ENCODE measurements at places on chromosomes 5 and 9. TPM values are rescaled to one million over a fixed set of nuclear protein-coding genes. Genes with fewer than 3 reads are reported as not detected.

GRCh38 chr5:137858223-137858916 is 9.3 kb upstream of the MYOT start:
- no peak for DNase-seq

DNA sequence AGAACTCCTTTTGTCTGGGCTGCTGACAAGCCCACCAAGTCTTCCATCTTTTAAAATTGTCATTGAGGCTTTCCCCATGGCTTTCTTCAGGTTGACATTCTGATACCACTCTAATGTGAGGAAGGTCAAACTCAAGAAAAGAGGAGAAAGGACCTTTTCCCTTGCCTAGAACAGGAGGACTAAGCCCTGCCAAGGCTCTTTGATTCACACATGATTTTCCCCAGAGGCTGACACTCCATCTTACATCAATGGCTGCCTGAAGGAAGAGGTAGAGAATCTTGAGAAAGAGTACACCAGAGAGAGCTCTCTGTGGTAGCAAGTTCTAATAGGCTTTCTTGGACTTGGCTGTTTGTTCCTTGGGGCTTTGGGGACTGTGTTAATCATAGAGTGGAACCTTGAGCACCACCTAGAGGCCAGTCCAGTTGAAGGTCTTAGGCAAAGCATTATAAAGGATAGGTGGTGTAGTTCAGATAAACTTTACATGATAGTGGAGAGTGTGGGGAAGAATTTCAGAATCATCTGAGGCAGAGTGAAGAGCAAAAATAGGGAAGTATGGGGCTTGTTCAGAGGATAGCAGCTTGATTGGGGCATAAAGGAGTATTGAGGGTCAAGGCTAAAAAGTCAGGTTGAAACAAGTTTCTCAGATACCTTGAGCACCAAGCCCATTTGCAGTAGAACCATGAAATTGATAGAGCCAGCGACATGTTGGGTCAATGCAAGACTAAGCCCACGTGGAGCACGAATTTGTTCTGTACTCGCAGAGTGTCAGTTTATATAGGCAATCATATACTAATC is 36.7 kb downstream of the NDFIP1 start:
- peak; percentile 81 for DNase-seq

DNA sequence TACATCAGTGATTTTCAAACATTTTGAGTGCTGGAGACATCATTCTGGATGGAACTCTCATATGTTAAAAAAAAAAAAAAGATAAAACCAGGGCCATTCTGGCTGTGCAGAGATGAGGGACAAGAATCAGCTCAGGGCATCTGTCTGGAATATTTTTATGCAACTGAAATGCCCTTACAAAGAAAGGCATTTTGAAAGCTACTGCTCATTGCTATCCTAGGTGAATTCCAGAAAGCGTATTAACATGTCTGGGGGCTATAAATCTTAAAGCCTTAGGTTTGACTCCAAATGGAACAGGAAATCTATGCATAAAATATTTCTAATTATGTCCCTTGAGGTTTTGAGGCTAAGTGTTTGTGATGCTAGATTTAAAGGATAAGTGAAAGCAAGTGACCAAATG is 14.9 kb upstream of the PCSK1 start:
- no peak for DNase-seq

SPATA31E1 gene
- not detected for total RNA-seq

DNA sequence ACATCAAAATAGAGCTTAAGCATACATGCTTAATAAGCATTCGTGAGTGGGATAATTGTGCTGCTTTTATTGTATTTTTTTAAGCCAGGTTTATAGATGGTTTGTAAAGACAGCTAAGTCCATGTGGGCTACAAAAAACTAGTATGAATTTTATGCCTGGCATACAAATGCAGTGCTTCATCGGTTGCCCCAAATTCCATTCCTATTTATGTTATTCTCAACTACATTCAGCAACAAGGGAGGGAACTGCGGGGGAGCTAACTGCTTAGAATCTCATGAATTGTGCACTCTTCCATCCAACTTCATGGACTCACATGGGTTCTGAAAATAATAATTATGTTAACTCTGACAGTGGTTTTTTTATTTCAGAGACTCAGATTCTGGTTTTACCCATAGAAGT is 199.2 kb downstream of the FAM170A start:
- no peak for DNase-seq

GRCh38 chr9:129160712-129161533 is 17.1 kb downstream of the IER5L start:
- DNase-seq = no peak

GRCh38 chr5:115214541-115214940 is 44.8 kb upstream of the TRIM36 start:
- no peak for DNase-seq

- no peak for DNase-seq
These were observed 34.7 kb downstream of the ADAM19 start for GRCh38 chr5:157540707-157541446.

DNA sequence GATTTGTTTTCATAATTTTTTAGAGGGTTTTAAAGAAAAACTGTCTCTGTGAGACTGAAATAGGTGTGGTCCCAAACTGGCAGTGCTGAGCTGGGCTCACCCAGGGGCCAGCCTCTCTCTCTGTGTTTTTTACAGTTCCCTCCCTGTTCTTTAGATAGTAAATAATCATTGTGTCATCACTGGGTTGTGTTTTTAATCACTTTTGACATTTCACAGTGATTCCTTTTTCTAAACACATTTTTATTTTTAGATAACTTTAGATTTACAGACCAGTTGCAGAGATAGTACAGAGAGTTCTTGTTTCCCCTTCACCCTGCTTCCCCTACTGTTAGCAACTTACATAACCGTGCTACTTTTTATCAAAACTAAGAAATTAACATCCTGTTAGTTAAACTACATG is 44.4 kb downstream of the MAP1B start:
- no peak for DNase-seq

SLC22A4 gene
- total RNA-seq = 0.28 TPM

DNA sequence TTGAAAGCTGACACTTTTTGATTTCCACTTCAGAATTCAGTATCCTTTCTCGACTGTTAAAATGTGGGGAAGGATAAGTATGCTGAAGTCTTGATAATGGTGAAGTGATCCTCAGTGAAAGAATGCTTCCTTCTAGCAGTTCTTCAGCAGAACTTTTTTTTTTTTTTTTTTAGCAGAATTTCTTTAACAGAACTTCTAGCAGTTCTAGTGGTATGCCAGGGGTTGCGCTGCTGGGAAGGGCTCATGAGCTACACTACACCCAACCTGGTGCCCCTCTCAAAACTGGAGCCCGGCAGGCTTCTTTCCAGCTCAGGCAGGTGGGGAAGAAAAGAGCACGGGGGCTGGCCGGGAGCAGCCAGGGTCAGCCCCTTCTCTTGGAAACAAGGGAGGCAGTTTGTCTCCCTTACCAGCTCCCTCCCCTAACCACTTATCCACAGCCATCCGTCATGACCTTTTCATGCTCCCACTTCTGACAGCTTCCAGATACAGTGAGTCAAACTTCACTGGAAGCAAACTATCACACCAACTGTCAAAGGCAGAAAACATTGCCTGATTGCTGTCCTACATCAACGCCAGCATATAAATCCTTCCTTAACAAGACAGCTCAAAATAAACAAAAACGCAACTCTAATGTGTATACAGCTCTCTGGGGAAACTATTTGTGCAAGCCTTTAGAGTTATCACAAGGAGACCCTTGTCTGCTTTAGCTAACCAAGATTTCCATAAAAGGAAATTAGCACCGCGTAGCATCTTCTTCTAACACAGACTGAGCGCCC is 211.5 kb downstream of the GAPVD1 start:
- peak; percentile 31 for DNase-seq

GRCh38 chr5:174589599-174589998 is 134.8 kb upstream of the MSX2 start:
- no peak for DNase-seq

DNA sequence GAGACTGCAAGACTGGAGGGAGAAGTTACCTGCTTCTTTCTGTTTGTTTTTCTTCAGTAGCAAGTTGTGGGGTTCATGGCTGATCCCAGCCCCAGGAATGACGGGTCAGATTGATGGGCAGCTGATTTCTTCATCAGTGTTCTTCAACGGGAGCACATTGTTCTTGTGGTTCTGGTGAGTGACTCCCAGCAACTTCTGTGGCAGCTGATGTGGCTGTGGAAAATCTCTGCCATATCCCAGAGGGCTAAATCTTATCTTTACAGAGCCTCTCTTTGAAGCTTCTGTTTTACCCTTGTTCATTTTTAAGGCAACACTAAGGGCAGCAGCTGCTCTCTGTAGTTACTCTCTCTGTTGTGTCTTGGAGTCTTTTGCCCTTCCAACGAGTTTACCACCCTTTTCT is 710.3 kb downstream of the PRELID2 start:
- DNase-seq = no peak

DNA sequence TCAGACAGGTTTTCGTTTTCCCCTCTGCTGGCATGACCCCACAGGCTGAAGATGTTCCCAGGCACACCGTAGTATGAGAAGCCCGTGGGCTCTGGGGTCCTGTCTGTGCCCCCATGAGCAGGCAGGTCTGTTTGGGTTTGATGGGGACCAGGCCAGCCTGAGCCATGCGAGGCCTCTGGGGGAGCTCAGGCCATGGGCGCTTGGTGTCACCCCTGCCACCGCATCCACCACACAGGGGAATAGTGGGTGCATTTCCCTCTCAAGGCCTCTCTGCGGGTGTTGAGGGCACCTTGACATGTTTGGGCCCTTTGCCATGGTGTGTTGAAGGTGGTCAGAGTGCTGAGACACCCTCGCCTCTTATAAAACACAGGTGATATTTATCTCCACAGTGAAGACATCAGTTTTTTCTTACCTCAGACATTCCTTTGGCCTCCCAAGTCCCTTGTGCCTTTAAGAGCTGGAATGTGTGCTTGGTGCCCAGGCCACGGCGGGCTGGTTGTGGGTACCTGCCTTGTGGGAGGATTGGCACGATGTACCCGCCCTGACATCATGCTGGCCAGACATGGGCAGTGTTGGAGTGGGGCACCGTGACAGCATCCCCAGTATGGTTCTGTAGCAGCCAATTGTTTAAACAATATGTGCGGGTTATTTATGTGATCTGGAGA is 68.3 kb downstream of the WNK2 start:
- no peak for DNase-seq

GRCh38 chr5:171871711-171872110 is 86.1 kb downstream of the SMIM23 start:
- no peak for DNase-seq

NME5 gene
- not detected for total RNA-seq

EXOSC3 gene
- 82.2 TPM for total RNA-seq

DNA sequence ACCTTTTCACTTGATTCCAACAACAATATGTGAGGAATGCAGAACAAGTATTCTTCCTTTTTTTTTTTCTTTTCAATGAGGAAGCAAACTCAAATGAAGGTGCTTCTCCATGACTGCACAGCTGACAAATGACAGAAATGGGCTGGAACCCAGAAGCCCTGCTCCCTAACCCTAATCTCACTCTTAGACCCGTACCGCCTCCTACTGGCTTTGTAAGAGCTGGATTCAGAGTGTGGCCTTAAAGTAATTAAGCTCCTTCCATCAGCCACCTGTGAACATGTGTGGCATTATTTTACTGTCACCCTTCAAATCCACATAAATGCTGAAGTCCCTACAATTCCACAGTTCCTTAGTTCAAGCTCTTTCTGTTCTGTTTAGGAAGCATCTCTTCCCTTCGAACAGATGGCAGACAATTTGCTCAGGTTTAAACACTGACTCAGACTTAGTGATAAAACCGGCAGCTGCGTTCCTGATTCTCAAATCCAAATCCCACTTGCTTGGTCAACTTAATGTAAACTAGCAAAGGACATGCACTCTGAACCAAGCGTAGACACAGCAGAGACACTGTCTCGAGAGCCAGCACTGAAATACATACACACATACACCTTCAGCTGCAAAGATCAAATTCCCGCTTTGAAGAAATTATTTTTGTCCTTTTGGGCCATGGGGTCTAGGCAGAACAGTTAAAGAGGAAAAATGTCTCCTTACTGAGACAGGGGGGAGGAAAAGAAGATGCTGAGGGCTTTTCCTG is 316.7 kb upstream of the TLE4 start:
- DNase-seq = peak; percentile 92

- no peak for DNase-seq
These were observed 5.2 kb downstream of the GM2A start for GRCh38 chr5:151258201-151258611.

DNA sequence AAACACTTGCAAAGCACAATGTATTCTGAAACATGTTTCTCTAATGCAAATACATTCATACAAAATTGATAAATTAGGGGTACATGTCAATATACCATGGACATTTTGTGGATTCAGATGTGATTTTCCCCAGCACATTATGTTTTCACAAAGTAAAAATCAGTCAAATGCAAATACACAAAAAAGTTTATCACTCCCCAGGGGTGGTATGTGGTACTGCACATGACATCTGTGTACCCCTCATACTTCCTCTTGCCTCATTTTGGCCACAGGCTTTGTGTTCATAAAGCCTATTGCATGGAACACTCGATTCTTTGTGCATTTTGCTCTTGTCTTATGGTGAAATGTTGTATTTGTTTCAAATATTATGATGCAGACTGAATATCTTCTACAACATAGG is 116.8 kb upstream of the PDE4D start:
- DNase-seq = peak; percentile 12

SNAPC4 gene
- 7.5 TPM for total RNA-seq

PITX1 gene
- total RNA-seq = 38.5 TPM

DNA sequence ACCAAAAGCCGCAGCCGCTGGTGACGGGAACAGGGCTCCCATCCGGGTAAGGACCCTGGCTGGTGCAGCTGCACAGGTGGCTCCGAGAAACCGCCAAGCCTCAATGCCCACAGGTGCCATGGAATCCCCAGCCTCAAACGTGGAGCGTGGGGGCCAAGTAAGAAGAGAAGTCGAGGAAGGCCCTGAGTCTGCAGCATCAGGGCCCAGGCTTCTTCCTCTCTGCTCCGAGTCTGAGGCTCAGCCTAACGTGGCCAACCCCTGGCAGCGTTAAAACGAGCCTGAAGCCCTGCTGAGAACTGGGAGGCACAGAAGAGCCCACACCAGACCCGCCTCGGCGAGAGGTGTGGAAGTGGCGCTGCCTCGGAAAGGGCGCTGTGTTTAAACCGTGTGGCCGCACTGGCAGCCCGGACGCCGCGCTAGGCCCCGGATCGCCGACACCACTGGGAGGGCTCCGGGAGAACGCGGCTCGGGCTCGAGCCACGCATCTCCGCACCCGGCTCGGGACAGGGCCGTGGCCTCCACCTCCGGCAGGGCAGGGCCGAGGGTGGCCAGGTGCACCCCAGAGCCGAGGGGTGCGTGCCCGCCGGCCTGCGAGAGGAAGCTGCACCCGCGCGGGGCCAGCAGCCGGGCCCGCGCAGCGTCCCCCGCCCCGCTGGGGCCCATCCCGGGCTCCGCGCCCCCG is 730 bp downstream of the ZMYND19 start:
- no peak for DNase-seq

BTNL3 gene
- not detected for total RNA-seq

- DNase-seq = no peak
These were observed 224.8 kb downstream of the MCTP1 start for GRCh38 chr5:95060098-95060497.

SLC34A3 gene
- not detected for total RNA-seq

VCP gene
- total RNA-seq = 219 TPM

DNA sequence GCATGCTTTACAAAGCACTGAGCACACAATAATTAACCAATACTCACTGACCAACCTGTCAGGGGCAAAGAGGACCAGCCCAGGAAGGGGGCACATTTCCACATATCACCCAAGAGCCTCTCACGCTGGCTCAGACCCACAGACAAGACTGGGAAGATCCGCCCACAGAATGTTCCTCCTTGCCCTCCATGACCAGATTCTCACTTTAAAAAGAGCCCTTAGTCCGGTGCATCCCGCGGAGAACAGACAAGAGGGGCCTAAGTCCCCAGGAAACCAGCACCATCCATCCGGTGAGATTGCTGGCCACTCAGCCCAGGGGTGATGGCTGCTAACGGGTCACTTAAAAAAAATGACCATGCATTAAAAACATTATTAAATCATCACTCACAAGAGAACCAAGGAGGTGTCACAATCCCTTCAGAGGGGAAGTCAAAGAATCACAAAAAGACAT is 32.9 kb downstream of the SEMA4D start:
- DNase-seq = no peak
